BJ (cell line): ENCODE measurements at places on chromosomes 2 and 18. TPM values are rescaled to one million over a fixed set of nuclear protein-coding genes. Genes with fewer than 3 reads are reported as not detected.

The RNF144A gene
- 0.12 and 0.16 TPM in 2 replicates for polyA plus RNA-seq

The PFN4 gene
- polyA plus RNA-seq: 0.40 and 0.65 TPM in 2 replicates

The DPYSL5 gene
- polyA plus RNA-seq: not detected in 2 replicates

- no peak for DNase-seq
Measured at GRCh38 chr18:74957588-74958224, 251.2 kb downstream of the PTGR3 start.

- DNase-seq: peak; percentile 49
Measured at GRCh38 chr18:36672437-36673344, 156.1 kb downstream of the TPGS2 start.

DNA sequence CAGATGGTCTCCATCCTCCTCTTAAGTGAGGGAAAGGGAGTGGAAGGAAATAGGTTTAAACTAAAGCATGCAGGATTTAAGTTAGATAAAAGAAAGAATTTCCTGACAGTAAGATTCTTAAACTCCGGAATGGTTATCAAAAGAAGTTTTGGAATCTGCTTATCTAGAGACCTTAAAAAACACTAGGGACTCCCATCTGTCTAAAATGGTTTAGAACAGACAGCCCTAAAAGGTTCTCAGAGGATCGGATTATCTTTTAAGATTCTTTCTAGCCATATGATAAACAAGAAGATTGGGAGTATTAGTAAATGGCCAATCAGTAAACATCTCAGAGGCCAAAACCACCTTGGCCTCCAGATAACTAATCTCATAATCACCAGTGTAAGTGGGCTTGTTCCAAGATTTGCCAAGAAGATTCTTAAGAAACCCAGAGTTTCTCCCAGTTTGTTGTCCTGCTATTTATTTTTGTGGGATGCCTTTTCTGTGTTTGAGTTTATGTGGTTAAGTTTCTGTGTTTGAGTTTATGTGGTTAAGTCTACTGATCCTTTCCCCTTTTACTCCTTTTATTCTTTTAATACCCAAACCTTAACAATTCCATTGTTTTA, 314.9 kb upstream of the NRP2 start:
- no peak for DNase-seq

GRCh38 chr18:11258039-11258610, 108.8 kb upstream of the PIEZO2 start:
- DNase-seq: no peak

DNA sequence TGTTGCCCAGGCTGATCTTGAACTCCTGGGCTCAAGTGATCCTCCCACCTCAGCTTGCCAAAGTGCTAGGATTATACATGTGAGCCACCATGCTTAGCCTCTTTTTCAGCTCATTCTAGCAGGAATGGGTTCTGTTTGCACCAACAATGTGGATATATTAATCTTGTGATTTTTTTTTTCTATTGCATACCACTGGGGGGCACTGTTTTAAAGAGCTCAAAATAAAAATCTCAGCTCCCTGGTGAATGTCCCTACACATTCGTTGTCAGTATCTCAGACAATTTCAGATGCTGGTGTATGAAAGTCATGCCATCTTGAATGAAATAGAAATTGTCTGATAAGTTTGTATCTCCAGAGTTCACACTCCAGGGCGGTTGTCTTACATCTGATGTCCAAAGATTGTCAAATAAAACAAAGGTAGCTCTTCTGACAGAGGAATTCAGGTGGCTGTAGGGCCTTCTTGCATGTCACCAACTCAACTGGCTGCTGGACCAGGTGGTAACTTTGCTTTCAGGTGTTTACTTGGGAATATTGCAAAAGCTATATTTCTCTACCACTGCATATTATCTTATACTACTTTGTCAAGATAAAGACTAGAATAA, 3.1 kb upstream of the MATN3 start:
- no peak for DNase-seq

- DNase-seq: no peak
Measured at GRCh38 chr2:113021312-113021711, 16.1 kb downstream of the IL36A start.

DNA sequence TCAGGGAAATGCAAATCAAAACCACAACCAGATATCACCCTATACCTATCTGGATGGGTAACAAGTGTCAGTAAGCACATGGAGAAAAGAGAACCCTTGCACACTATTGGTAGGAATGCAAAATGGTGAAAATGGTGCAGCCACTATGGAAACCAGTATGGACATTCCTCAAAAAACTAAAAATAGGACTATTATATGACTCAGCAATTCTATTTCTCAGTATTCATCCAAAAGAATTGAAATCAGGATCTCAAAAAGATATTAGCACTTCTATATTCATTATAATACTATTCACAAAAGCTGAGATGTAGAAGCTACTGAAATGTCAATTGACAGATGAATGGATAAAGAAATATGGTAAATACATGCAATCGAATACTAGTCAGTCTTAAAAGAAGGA, 491.1 kb upstream of the MYT1L start:
- DNase-seq: no peak

GRCh38 chr18:43720041-43720440, 442.8 kb upstream of the SYT4 start:
- DNase-seq: no peak

DNA sequence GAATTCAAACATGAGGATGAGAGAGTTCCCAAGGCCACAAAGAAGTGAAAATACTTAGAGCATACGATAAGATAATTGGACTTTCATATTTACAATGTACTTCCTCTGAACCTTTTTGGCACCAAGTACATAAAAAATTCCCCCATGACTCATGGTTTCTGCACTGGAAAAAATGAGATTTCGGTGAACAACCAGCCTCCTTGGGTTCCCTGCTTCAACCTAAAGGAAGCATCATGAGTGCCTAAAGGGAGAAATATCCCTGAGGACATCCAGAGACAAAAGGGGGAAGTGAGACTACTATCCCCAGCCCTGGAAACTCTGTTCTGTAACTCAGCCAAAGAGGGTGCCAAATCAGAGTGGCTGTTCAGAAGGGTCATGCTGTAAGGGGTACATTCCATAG, 562.7 kb upstream of the SLC39A10 start:
- DNase-seq: no peak

DNA sequence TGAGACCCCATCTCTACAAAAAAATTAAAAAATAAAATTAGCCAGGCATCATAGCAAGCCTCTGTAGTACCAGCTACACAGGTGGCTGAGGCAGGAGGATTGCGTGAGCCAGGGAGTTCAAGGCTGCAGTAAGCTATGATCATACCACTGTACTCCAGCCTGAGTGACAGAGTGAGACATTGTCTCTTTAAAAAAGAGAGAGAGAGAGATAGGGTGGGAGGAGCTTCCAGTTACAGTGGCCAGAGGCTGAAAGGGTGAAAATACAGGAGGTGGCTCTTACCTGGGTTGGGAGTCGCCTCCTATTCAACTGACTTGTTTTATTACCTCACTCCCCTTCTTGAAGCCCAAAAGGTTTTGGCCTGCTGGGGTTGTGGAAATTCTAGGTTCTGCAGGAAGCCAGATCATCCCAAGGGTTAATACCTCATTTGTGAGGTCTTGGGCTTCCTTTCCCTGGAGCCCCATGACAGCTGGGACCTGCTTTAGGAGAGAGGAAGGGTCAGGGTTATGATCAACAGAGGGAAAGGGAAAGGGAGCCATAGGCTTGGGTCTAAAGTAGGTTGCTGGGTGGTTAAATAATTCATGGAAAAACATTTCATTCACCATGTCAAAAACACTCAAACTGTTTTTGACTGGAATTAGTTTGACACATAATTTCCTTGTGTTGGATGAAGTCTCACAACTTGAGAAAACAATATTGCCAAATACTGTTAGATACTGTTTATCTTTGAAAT, 17.4 kb downstream of the DYNC2LI1 start:
- DNase-seq: no peak
